ENCODE measurements at places on chromosomes 3 and 15.

DNA sequence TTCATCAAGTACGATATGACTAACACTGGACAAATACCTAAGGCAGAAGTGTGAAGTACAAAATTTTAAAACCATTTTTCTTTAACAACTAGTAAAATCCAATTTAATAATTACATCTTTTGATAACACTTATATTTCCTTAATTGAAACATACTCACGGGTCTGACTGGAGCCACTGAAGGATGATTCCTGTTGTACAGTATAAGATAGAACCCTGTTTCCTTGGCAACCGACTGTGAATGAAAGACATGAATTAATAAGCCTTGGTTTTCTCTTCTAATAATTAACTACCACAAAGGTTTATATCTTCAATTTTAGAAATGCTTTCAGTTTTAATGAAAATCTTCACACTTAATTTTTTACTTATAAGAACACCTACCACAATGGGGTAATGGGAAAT lies 19.4 kb downstream of the DHX36 start:
- DNase-seq = no peak

- DNase-seq = no peak
Measured at GRCh38 chr3:4785551-4785950, 193.7 kb upstream of the BHLHE40 start.

DNA sequence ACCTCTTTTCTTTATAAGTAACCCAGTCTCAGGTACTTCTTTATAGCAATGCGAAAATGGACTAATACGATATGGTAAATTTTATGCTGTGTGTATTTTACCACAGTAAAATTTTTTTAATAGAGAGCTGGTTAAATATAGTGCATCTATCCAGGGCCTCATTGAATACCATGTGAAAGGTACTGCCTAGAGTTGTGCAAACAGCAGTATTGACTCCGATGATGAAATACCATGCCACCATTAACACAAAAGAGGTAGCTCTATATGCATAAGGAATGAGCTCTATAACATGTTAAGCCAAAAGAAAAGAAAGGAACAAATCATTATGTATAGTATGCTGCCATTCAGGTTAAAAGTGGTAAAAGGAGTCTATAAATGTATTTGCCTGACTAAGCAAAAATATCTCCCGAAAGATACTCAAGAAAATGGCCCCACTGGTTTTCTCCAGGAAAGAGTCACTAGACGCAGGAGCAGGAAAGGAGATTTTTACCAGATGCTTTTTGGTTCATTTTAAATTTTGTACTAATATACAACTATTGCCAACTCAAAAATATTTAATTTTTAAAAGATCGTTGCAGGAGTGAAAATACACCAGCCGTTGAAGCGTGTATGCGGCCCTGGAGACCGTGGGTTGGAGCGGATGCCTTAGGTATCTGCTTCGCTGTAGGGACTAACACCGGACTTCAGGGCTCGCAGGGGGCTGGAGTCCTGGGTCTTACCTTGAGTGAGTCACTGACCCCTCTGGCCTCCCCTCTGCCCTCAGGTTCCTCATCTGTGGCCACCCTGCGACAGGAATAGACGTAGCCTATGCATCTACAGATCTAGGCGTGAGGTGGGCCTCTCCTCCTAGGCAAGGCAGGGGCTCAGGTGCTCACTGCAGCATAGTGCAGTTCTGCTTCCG lies 120.1 kb downstream of the CHSY1 start:
- no peak for DNase-seq

- no peak for DNase-seq
Measured at GRCh38 chr3:44019736-44020135, 221.9 kb upstream of the TOPAZ1 start.

- DNase-seq = no peak
Measured at GRCh38 chr3:45962033-45962432, 18.8 kb downstream of the CXCR6 start.

GRCh38 chr3:187841560-187841959 lies 96.3 kb upstream of the BCL6 start:
- DNase-seq = no peak

GRCh38 chr15:77464129-77464865 lies 43.6 kb downstream of the HMG20A start:
- DNase-seq = no peak

- peak; percentile 34 for DNase-seq
Measured at GRCh38 chr15:92810418-92811138, 89.5 kb upstream of the CHD2 start.

DNA sequence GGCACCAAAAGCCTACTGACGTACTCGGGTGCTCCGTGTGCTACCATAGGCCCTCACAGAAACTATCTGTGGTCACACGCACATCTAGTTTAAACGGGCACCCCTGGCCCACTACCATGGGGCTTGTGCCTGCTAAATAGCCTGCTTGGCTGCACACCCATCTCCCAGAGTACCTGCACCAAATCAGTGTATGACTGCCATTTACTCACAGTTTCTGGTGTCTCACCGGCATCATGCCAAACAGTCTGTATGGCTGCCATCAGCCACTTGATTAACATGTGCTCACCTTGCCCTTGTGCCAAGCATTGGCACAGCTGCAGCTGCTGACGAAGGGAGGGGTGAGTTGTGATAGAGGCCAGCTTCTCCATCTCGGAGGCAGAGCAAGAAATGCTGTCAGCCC lies 232.7 kb downstream of the IGSF11 start:
- DNase-seq = no peak

DNA sequence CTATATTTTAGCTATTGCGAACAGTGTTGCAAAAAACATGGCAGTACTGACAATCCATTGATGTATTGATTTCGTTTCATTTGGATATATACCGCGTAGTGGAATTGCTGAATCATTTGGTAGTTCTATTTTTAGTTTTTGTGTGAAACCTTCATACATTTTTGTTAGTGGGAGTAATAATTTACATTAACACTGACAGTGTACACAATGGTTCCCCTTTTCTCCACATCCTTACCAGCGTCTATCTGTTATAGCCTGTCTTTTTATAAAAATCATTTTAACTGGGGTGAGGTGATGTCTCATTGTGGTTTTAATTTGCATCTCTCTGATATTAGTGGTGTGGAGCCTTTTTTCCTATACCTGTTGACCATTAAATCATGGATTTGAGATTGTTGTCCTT lies 392.4 kb upstream of the ALCAM start:
- DNase-seq = no peak

DNA sequence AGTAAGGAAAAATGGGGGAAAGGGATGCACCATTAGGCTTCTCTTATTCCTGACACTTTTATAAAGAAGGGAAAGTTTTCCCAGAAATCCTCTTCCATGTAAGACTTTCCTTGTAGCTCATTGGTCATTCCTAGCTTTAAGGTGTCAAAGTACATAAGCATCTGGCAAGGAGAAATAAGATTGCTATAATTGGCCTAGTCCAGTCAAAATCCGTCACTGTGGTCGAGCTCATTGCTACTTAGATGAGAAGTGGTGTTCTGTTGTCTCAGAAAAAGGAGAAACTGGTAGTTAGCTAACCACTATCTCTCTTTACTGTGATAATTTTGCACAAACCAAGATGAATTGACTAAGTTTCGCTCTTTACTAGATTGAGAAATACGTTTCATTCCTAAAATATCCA lies 370.1 kb downstream of the CNTN4 start:
- DNase-seq = no peak

GRCh38 chr3:52683611-52684010 lies 2.1 kb downstream of the PBRM1 start:
- no peak for DNase-seq

GRCh38 chr15:31254431-31255175 lies 72.0 kb upstream of the KLF13 start:
- no peak for DNase-seq

DNA sequence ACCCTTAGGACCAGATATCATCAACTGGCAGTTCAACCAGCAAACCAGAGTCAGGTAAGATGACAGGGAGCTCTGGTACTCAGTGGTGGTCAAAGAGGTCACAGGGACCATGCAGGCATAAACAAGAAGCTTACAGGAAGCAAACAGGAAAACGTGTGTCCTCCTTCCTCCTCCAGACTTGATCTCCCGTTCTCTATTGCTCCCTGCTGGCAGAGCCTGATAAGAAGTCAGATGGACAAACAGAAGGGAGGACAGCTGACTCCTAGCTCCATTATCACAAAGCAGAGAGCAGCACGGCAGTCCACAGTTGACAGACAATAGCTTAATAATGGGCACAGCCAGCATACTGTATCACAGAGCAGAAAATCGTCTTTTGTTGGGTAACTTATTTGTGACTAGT lies 156.5 kb upstream of the SLC2A2 start:
- DNase-seq = no peak

- DNase-seq = no peak
Measured at GRCh38 chr3:141434255-141434654, 52.6 kb upstream of the RASA2 start.

- no peak for DNase-seq
Measured at GRCh38 chr3:132623646-132624045, 26.6 kb downstream of the ACKR4 start.

- DNase-seq = no peak
Measured at GRCh38 chr3:190172751-190173150, 52.1 kb upstream of the P3H2 start.

DNA sequence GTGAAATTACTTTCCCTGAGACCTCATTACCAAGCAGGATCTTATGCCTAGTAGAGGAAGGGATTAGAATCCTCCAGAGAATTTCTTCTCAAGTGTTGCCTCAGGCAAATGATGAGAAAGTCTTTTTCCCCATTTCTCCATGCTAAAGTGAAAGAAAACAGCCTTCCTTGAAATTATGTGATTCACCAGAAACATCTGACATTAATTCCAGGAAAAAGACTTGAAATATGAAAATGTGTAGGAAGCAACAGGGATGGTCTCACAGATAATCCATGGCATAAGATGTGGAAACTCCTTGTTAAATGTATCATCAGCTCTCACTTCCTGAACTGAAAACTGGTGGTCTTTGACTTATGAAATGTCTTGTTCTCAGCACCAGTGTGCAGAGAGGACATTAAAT lies 17.9 kb upstream of the ABI3BP start:
- DNase-seq = no peak

DNA sequence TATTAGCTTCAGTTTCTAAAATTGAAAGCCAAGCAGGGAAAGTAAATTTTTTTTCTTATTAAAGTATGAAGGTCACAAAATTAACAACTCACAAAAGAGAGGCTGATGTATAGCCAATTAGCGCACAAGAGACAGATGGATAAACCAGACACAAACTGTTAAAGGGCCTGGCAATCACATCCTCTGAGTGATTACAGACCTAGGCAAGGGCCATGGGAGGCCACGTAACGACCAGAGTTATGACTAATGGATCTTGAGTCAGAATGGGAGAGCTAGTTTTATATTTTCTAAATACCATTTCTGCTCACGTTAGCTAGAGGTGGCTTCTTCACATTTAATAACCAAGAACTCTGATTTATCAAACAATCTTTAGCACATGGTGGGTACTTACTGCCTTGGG lies 17.8 kb upstream of the SCAMP5 start:
- no peak for DNase-seq

DNA sequence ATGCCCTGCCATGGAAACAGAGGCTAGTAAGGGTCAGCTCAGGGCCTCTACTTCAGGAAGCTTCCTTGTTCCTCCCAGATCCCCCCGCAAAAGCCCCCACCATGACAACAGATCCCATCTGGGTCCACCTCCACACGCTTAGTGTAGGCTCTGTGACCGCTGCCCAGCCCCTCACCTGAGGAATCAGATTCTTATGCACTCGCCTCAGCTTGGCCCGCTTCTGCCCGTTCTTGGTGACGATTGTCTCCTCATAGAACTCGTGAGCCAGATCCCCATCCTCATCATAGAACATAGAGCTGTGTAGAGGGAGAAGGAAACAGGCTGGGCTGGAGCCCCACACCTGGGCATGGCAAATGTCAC lies 1.9 kb downstream of the TUSC2 start:
- no peak for DNase-seq

DNA sequence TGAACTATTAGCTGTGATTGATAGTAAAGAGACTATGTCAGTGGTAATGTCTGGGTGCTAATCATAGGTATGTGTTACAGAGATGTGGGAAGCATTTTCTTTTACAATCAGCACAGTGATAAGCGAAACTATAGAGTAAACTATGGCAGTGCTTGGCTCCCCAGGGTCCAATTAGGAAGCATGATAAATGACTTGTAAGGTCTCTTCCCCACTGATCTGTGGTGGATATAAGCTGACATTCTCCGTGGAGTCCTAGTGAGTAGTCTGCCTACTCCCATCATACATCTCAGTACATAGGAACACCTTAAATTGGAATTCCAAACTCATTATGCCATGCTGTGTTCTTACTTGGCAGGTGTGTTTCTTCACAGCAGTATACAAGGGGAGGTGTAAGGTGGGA lies 204.2 kb downstream of the GAP43 start:
- no peak for DNase-seq

- DNase-seq = no peak
Measured at GRCh38 chr15:25937796-25938195, 74.7 kb upstream of the ATP10A start.

DNA sequence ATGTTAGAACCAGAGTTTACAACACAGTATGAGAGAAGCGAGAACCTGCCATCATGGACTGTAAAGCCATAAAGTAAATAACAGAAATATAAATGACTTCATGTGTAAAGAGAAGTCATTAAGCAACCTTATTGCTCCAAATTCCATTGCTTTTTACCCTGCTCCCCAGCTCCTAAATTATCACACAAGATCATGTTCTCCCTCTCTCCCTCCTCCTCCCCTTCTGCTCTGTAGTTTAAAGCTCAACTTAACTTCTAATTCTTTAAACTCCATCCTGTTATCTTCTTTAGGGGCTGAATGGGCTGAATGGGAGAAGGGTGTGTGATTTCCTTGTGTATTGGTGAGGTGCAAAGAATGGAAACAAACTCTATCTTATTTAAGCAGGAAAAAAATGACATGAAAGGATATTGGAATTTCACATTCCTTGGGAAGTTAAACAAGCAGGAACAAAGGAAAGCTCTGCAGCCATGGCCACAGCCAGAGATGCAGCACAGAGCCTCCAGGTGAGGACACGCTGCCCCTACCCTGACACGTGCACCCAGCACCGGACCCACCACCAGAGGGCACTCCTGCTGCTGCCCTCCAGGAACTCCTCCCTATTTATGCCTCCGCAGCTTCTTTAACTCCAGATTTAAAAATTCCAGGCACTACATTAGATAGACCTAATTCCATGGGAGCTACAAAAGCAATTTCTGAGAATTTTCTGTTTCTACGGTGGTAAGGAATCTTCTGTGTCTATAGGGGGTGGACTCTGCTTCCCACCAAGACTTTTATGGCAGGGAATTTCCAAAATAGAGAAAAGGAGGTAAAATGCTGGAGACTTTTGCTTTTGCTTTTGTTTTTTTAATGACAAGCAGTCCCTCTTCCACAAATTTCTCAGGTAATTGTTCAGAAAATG lies 76.9 kb upstream of the ABI3BP start:
- DNase-seq = peak; percentile 44

GRCh38 chr15:89823836-89824606 lies 9.4 kb upstream of the ANPEP start:
- DNase-seq = no peak

Data from CD4-positive, alpha-beta T cell treated with Interleukin-15 for 4 hours (primary cell).